ENCODE measurements at places on chromosomes 7 and 10.

DNA sequence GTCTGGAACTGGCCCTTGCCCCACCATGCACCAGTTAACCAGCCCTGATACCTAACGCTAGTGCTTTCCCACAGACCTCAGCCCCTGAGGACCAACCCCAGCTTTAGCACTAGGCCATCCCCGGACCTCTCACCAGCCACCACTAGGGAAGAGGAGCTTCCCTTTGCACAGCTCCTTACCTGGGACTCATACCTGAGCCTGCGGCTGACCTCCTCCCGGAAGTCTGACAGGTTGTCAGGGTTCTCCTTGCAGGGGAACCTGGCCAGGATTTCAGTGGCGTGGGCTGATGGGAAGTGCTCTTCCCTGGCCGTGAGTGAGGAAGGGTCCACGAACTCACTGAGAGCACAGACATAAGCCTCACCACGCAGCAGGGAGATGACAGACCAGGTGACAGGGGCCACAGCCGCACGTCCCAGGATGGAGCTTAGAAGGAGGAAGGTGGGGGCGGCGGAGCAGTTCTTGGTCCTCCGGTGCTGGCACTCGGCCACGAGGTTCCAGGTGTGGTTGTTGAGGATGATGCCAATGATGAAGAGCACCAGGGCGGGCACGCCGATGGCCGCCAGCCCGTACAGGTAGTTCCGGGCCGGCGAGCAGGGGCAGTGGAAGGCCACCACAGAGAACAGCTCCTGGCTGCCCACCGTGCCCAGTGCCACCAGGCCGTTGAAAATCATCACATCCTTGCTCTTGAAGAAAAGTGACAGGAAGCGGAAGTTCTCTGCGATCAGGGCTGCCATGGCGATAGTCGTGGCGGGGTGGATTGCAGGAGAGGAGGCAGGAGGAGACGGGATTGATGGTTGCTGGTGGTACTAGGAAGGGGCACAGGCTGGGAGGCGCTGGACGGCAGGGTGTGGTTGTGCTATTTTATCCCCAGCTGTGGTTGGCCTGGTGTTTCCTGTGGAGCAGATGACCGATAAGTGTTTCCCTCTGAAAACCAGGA lies 2.7 kb downstream of the CALHM2 start:
- DNase-seq: no peak

- no peak for DNase-seq
These were observed 9.1 kb downstream of the WIPF3 start for GRCh38 chr7:29815181-29816105.

GRCh38 chr7:94303695-94304094 lies 91.0 kb upstream of the COL1A2 start:
- DNase-seq: no peak

- DNase-seq: no peak
These were observed 22.3 kb downstream of the CNPY1 start for GRCh38 chr7:155524018-155524556.

DNA sequence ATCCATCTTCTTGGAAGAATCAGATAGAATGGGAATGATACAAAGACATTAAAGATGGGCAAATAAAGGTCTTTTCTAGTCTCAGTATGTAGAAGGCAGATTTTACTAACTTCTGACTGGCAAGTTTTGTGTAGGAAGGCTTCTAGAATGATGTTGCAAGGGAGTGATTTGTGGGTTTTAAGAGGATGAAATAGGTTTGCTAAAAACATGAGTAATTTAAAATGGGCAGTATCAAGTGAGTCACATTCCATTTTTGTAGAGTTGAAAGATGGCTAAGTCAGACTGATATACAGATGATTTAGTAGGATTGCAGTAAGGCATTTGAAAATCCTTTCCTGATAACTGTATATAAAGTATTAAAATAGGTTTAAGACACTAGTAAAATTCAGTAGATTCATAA lies 777.4 kb downstream of the SORCS1 start:
- no peak for DNase-seq

DNA sequence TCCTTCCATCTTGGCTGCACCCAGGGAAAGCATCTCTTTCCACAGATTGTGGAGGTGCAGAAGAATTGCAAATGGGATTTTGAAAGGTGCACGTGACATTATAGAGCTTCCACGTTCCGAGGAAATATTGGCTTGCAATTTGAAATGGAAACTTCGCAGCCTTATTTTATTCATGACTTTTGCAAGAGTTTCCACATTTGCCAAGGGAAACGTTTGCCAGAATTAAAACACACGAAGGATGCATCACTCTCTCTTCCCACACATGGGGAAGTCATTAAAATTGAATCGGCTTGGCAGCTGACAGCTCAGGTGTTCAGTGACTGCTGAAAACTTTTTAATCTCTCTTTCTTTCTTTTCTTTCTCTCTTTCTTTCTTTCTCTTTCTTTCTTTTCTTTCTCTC lies 475.4 kb upstream of the IGFBP3 start:
- DNase-seq: no peak

DNA sequence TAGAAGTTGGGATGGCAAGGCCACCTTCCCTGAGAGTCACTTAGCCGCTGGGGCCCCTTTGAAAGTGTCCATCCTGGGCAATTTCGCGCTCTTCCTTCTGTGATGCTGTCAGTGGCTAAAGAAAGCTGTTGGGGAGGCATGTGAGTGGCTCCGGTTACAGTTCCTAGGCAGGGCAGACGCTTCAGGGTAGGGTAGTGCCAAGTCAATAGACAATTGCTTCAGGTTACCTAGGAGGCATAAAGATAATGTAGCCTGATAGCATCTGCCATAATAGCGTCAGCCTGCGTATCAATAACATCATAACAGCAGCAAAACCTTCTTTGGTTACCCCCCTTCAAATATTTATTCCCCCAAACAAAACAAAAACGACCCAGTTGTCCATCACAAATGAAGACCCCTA lies at the start of gene FAM107B:
FAM107B (minus strand) TSS at position 101 of the 400 bp plus-strand sequence. CDS start 234 bp downstream, outside the sequence.
- DNase-seq: no peak

DNA sequence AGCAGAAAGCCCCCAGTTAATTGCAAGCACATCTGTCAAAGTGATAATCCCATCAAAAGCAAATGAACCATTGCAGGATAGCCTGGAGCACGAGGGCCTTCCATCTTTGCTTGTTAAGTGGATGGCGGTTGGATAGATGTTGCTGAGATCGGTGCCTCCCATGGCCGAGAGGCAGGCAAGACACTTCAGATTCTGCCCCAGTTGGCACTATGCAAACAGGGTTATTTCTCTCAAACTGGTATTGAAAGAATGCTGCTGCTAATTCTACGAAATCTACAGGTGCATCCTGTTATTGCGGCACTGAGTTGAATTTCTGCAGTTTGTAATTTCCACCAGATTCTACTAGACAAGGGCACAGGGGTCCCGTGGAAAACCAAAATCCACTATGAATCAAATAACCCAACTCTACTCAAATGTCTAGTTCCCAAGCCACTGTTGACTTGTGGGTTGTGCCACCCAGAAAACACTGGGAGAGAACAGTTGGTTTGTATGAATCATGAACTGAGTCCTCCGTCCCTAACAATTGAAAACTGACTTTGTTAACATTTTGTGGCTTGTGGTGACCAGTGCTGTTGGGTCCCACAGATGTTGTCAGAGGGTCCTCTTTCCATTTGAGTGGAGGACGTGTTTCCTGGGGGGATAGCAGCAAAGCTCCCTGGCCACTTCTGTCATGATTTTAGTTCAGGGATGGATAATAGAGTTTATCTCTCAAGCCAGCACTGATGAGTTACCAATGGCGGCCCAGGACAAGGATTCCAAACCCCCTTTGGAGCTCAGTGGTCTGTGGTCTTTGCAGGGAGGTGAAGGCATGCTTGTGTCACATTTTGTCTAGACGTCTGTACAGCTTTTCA lies 7.1 kb upstream of the IL2RA start:
- DNase-seq: peak; percentile 64

DNA sequence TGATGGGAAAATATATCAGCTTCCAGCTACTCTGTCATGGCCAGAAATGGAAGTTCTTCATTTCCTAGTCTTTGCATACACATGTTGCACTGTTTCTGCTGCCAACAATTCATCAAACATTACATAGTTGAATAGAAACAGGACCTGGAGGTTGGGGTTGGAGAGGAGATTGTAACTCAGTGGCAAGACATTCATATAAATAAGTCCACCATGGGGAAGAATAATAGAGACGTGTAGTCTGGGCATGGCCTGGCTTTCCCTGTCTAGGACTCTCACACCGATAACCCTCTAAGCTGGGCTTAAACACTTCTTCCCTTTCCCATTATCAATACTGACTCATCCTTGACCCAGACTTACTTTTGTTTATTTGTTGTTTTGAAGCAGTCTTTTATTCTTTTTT lies 155.7 kb downstream of the PLPP4 start:
- DNase-seq: no peak

- DNase-seq: no peak
These were observed 5.5 kb upstream of the PAPSS2 start for GRCh38 chr10:87654212-87654611.

DNA sequence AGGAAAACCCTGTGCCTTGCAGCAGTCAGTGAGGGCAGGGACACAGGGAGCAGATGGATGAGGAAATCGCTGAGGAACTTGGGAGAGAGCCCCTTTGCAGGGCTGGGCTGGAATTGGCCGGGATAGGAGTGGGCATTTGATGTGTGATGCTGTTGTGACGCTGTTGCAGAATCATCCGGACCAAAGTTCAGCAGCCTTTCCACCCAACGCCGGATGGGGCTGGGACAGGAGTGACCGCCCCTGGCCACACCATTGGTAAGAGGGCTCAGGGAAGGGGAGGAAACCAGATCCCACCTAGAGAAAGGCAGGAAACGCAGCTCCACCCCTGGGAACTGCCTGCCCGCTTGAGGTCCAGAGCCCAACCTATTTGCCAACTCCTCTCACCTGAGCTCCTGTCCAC lies 33.9 kb downstream of the PAX2 start:
- DNase-seq: no peak

GRCh38 chr7:47605816-47606575 lies 24.1 kb upstream of the TNS3 start:
- no peak for DNase-seq

DNA sequence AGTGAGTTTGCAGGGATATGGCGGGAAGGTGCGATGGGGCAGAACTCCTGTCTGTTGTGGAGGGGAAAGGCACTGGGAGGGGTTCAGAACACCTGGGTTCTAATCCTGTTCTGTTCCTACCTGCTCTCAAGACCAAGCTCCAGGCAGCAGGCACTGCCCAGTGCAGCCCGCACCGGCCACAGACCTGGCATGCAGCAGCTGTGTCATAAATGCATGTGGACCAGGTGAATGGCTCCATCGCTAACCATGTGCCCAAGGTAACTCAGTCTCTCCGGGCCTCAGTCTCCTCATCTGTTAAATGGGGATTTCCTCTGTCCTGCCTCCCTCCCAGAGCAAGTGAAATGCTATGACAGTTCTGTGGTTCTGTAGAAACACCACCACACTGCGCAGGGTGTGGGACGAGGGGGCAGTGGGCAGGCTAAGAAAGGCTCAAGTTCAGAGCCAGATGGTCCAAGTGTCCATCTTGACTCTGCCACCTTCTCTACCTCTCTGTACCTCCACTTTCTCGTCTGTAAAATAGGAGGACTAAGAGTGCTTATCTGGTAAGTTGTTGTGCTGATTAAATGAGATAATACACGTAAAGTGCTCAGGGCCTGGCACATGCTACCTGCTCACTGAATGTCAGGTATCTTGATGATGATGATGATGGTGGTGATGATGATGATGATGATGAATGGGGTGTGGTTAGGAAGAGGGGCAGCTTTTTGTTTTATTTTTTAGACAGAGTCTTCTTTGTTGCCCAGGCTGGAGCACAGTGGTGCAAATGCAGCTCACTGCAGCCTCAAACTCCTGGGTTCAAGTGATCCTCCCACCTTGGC lies 22.9 kb downstream of the ATP6V1F start:
- no peak for DNase-seq

DNA sequence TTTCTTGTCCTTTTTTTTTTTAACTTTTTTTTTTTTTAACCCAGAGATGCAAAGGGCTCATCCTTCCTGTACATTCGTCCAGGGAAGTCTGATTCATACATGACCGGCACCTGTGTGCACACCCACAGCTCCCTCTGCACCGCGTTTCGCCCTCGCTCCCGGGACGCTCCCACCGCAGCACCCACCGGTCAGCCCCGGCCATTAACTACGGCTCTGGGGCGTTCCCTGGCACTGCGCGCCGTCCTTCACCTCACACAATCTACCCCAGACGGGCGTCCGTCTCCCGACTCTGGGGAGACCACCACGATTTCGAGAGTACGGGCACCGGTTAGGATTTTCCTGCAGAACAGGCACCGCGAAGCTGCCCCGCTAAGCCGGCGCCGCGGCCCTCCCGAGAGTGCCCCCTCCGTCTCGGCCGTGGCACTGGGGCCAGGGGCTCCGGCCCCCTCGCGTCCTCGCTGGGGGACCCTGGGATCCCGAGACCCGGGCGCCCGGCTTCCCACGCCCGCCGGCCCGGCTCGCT lies 452 bp downstream of the ATE1 start:
- peak; percentile 64 for DNase-seq

DNA sequence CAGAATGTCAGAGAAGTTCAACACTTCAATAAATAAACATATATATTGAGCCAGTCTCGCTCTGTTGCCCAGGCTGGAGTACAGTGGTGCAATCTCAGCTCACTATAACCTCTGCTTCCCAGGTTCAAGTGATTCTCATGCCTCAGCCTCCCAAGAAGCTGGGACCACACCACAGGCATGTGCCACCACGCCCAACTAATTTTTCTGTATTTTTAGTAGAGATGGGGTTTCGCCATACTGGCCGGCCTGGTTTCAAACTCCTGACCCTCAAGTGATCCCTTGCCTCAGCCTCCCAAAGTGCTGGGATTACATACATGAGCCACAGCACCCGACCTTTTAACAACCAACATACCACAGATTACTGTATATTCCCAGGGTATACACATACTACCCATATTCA lies 134.2 kb downstream of the JMJD1C start:
- DNase-seq: no peak

DNA sequence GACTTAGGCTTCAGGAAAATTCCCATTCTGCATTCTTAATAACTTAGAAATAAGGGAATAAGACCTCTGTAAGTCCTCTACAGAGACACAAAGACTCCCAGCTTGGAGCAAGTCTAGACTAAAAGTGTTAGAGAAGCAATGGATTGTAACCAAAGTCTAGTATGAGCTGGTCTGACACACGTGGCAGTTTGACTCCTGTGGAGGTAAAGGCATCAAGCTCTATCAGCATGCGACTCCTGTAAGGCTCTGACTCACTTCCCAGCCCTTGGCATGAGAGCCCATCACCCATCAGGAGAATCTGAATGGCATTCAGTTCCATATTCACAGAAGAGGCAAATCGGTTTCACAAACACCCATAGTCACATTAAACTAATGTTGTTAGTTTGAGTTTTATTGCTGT lies 4.4 kb upstream of the VSTM4 start:
- peak; percentile 8 for DNase-seq

DNA sequence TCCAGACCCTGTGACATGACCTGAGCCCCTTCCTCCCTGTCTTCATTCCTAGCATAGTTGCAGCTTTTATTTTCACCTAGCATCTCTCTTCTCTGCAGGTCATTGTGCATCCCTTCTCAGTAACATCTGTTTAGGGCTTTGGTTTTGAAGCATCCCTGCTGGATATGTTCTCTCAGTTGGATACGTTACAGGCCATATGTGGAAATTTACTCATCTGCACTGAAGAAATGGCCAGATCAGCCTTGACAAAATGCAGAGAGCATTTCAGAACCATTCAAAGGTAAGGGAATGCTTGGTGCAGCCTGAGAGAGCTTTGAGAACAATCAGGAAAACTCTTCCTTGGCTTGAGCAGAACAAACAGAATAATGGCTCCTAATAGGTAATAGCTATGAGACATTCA lies 647.0 kb downstream of the KCNMA1 start:
- no peak for DNase-seq

All from dermis blood vessel endothelial cell (primary cell).